ENCODE measurements at places on chromosomes 12 and 14. TPM values are rescaled to one million over a fixed set of nuclear protein-coding genes. Genes with fewer than 3 reads are reported as not detected.

GRCh38 chr12:124734224-124734788, 129.4 kb downstream of the SCARB1 start:
- no peaks in the 10 kb centered on the region for H3K36me3 ChIP-seq
- DNase-seq, result no peak
- H3K27ac ChIP-seq, result no peak overlapping the region
- H3K27me3 ChIP-seq, result no peaks in the 10 kb centered on the region

- no peaks in the 10 kb centered on the region for H3K27me3 ChIP-seq
- no peaks in the 10 kb centered on the region for H3K4me1 ChIP-seq
- DNase-seq, result no peak
- H3K36me3 ChIP-seq, result no peaks in the 10 kb centered on the region
- no peak overlapping the region for H3K4me3 ChIP-seq
These were observed 6.2 kb upstream of the SLC15A4 start for GRCh38 chr12:128829861-128830504.

The NRL gene
- total RNA-seq, result 1.3 TPM

The KERA gene
- total RNA-seq, result 1.3 TPM

The NTS gene
- total RNA-seq, result 0.88 TPM

Data from uterus (tissue), 4 donors.